ENCODE measurements at places on chromosomes 2 and 18.

- no peak for DNase-seq
Measured at GRCh38 chr2:201348758-201349157, 8.4 kb downstream of the FLACC1 start.

DNA sequence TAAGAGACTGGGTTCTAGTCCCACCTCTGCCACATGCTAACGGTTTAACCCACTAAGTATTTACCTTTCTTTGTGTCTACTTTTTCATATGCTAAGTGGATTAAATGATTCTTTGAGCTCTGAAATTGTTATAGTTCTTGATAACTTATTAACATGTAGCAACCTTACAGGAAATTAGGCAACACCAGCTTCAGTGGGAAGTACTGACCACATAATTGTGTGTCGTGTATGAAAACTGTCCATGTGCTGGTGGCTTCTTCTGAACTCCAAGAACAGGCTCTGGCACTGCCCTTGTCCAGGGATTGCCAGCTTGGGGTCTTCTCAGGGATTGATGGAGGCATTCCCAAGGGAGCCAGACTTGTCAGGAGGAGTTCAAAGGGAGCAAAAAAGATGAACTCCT, 427.7 kb downstream of the TGIF1 start:
- peak; percentile 18 for DNase-seq

DNA sequence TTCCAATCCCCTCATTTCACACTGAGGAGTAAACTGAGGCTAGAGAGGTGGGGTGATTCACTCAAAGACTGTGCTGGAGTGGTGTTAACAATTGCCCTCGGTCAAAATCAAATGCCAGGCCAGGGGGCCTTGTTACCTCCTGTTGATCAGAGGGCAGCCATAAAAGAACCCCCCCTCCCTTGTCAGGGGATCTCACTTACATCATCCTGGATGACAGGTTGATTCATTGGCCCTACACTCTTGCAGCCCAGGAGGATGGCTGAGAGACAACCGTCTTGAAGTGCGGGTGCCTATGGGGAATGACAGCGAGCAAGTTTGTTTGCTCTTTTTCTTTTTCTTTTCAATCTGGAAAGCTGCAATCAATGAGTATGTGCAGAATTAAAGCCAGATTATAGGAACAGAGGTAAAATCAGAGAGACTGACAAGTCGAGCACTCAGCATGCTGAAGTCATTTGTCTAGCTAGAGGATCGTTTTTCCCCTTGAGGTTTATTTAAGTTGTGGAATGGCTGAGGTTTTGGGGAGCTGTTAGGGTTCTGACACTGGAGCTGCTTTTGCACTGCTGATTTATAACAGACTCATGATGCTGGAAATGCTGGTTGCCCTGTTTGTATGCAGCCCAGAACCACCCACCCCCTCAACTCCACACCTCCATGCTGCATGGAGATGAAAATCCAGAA, 26.4 kb upstream of the NRP2 start:
- peak; percentile 40 for DNase-seq

DNA sequence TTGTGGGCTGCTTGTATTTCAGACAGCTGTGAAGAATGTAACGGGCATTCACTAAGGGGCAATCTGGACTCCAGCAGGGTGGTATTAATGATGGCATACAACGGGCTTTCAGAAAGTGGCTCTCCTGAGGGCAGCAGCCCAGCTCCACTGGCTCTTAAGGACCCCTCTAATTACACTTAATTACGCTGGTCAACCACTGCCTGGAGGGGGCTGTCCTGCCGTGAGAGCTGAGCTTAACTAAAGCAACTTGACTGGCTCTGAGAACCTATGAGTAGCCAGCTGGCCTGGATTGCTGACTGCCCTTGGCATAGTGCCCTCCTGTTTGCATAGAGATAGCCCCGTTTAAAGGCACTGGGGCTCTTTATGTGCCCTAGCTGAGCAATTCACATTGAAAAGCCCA, 3.8 kb downstream of the LIPG start:
- no peak for DNase-seq

GRCh38 chr18:24201699-24202687, 63.1 kb downstream of the CABYR start:
- DNase-seq = no peak

DNA sequence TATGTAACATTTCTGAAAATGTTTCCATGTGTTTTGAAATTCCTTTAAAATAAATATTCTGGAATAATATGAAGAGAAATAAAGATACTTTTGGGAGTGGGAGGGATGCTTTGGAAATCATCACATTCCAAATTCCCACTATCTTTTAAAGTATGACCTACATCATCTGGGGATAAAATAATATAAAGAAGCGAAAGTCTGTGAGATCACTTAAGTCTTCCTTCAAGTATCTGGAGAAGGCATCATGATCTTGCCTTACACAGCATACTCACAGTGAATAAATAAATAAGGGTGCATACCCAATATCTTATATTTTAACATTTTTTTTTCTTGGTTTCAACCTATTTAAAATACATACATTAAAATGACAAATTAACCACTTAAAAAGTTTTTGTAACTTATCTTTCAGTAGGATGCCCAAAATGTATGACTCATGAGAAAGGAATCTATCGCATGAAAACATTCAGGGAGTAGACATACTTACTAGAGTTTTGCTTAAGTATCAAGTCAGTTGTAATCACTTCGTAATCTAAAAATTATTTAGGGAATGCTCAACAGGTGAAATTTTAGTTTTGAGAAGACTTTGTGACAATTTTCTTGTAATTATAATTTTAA, 248.3 kb upstream of the COL3A1 start:
- DNase-seq = peak; percentile 81

DNA sequence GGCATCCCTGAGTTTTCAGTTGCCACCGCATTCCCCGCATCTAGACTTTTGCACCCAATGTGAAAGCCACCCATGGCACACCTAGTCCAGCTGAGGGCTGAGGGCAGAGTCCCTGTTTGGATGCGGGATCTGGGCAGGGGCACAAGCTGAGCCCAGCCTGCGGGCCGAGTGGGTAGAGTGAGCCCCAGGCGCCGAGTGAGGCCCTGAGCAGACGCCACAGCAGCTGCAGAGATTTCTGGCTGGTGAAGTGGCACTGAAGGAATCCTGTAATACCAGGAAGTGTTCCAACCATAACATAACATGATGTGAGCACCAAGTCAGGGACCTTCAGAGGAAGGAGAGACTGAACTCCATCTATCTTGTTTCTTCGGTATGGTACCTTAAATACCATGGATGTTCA, 27.7 kb upstream of the FRZB start:
- DNase-seq = no peak

DNA sequence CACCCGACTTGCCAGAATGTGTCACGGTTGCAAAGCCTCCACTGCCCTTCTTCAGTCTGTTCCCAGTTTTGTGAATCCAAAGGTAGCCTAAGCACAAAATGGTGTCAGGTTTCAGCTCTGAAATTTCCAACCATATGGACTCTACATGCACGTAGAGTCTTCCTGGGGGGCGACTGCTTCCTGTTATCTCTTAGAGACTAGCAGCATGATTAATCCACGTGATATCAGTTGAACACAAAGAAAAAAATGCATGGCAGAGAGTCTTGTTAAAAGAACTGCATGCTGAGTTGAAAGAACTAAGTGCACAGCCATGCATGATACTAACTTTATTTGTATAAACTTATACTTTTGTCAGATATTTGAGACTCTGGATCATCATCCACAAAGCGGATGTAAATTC, 404.4 kb downstream of the SOCS6 start:
- DNase-seq = peak; percentile 45

- DNase-seq = no peak
Measured at GRCh38 chr18:9333441-9334328, 888 bp upstream of the TWSG1 start.

GRCh38 chr2:88608184-88608583, 19.1 kb downstream of the EIF2AK3 start:
- no peak for DNase-seq

DNA sequence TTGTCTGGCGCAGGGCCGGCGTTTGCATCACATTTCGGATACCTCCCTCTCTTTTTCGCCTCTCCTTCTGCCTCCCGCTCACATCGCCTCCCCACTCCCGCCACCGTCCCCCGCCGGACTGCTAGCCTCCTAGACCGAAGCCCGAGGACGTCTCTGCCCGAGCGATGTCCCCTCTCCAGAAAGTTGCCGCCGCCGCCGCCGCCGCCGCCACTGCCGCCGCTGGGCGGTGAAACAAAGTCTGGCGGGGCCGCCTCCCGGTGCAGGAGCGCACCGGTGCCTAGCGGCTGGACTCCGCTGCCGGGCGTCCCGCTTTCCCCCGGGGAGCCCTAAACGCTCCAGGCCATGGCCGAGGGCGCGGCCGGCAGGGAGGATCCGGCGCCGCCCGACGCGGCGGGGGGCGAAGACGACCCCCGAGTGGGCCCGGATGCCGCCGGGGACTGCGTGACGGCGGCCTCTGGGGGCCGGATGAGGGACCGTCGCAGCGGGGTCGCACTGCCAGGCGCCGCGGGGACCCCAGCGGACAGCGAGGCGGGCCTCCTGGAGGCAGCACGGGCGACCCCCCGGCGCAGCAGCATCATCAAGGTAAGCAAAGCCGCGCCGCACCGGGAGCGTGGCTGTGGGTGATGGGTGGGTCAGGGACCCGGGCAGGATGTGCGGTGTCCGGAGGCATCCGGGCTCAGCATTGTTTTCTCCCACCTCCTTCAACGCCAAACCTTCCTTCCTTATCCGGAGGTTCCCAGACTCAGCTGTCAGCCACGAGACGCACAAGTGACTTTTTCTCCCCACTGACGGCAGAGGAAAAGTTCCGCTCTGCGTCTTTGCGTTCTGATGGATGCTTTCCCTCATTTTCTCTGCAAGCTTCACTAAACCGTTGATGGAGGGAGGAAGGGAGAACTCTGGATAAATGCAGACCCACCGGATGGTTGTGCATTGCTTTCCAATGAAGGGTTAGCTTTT, 643 bp downstream of the PLCL1 start:
- DNase-seq = no peak
